CD8-positive, alpha-beta memory T cell (primary cell): ENCODE measurements at places on chromosomes 16 and 17. TPM values are rescaled to one million over a fixed set of nuclear protein-coding genes. Genes with fewer than 3 reads are reported as not detected.

- peak overlapping the region; percentile 90 for H3K27ac ChIP-seq
- H3K4me1 ChIP-seq: peaks cover 28% of the 10 kb centered on the region
- peaks cover 36% of the 10 kb centered on the region for H3K36me3 ChIP-seq
- H3K4me3 ChIP-seq: peak overlapping the region; percentile 92
- no peak for DNase-seq
Observed at GRCh38 chr16:85800321-85800669, 800 bp downstream of the COX4I1 start.

GRCh38 chr17:16435925-16436886 lies 20.8 kb downstream of the TRPV2 start:
- peaks cover 20% of the 10 kb centered on the region for H3K4me1 ChIP-seq
- no peaks in the 10 kb centered on the region for H3K27me3 ChIP-seq
- H3K4me3 ChIP-seq: no peak overlapping the region
- no peak for DNase-seq

DNA sequence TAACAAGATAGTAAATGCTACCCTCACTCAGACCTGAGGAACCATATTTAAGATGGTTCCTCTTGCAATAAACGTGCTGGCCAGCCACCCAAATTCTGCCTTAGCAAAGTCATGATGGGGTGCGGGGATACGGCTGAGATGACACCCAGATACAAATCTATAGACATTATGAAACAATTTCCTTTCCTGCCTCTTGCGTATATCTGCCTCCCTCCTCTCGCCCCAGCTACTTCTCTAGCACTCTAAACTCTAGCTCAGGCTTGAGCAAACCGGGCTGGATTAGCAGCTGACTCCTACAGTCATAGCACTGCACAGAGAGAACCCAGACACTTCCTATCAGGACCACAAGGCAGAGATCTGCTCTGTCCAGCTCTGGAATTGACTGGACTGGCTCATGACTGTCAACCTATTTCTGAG lies 22.3 kb downstream of the CD300LF start:
- H3K4me1 ChIP-seq: no peaks in the 10 kb centered on the region
- DNase-seq: no peak
- H3K4me3 ChIP-seq: no peak overlapping the region
- no peaks in the 10 kb centered on the region for H3K27me3 ChIP-seq
- no peak overlapping the region for H3K27ac ChIP-seq

- DNase-seq: no peak
- no peaks in the 10 kb centered on the region for H3K36me3 ChIP-seq
- no peaks in the 10 kb centered on the region for H3K27me3 ChIP-seq
- no peaks in the 10 kb centered on the region for H3K4me1 ChIP-seq
Observed at GRCh38 chr16:74099530-74099929, 197.1 kb upstream of the PSMD7 start.

DNA sequence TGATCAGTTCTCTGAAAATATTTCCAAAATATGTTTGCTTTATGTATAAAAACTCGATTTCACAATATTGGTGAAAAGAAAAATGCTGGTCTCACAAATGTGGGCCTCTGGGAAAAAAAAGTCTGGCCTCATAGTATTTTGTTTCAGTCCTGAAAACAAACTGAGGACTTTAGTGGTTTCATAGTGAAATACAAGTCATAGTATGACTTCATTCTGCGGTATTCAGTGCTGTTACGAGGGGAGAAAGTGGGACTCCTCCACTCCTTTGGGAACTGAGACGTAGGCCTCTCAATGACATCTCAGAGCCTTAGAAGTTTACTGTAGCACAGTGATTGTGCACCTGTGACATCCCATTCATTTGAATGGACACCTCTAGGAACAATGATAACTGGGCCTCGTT lies 56.0 kb downstream of the CYB561 start:
- H3K27me3 ChIP-seq: no peaks in the 10 kb centered on the region
- H3K4me3 ChIP-seq: no peak overlapping the region
- H3K27ac ChIP-seq: no peak overlapping the region

Gene COL1A1
- total RNA-seq: 0.39 TPM

Gene PPL
- not detected for total RNA-seq

Gene CCL8
- not detected for total RNA-seq

DNA sequence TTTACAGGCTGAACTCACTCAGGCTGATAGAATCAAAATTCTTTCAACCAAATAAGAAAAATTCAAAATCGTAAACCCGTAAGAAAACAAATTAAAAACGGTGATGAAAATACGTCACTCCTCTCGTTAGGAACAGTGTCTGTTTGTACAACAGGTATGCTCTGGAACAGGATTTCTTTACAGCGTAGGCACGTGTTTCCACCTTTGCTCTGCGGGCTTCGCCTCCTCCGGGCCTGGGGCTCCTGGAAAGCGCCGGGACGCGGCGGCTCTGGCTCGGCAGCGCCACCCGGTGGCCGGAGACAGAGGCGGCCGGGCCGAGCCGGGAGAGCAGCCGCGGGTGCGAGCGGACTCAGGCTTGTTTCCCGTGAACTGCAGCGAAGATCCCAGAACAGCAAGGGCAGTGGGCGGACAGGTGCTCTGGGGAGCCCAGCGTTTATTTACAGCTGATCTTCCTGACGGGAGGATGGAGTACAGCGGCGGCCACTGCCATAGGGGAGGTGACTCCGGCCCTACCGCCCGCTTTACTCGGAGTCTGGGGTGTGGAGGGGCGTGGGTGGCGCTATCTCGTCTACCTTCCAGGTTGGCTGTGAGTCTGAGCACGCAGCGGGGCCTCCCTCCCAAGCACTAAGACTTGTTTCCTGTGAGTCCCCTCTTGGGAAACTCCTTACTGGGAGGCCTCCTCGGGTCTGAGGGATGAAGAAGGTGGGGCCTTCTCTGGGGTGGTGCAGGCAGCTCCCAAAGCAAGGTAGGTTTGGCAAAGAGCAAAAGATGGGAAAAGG lies 40.5 kb upstream of the ATP2A3 start:
- no peak overlapping the region for H3K4me3 ChIP-seq
- H3K27ac ChIP-seq: no peak overlapping the region
- peaks cover 6% of the 10 kb centered on the region for H3K4me1 ChIP-seq
- H3K36me3 ChIP-seq: peaks cover 30% of the 10 kb centered on the region
- peak; percentile 63 for DNase-seq

Gene CLDN6
- total RNA-seq: not detected

DNA sequence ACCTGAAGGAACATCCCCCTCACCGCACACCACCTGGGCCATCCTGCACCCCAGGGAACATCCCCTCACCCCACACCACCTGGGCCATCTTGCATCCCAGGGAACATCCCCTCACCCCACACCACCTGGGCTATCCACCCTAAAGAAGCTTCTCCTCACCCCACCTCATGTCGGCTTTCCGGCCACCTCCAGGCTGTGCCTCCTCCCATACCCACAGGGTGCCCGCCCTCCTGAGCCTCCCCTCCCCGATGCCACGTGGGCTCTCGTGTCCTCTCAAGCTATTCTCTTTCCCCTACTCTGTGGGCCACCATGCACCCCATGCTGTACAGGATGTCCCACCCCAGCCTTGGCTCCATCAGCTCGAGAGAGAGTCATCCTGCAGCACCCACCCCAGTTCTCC lies 18.0 kb downstream of the MYLK3 start:
- no peaks in the 10 kb centered on the region for H3K27me3 ChIP-seq
- H3K36me3 ChIP-seq: no peaks in the 10 kb centered on the region
- H3K27ac ChIP-seq: no peak overlapping the region
- no peaks in the 10 kb centered on the region for H3K4me1 ChIP-seq
- no peak overlapping the region for H3K4me3 ChIP-seq
- DNase-seq: no peak

DNA sequence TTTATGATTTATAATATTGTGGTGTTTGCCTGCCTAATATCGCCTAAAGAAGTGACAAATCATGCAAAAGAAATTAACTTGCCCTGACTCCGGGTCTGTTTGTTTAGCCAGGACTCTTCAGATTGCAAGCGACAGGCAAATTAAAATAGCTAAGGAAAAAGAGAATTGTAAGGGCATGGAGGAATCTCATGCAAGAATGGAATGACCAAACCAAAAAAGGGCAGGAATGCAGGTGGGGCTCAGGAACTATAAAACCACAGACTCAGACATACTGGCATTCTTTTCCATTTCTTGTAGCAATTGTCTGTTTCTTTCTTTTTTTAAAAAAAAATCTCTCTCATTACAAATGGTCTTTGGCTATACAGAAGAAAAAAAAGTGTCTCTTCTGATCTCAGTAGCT lies 188.1 kb upstream of the XYLT1 start:
- H3K4me1 ChIP-seq: no peaks in the 10 kb centered on the region
- no peak overlapping the region for H3K4me3 ChIP-seq
- DNase-seq: no peak
- H3K36me3 ChIP-seq: no peaks in the 10 kb centered on the region

DNA sequence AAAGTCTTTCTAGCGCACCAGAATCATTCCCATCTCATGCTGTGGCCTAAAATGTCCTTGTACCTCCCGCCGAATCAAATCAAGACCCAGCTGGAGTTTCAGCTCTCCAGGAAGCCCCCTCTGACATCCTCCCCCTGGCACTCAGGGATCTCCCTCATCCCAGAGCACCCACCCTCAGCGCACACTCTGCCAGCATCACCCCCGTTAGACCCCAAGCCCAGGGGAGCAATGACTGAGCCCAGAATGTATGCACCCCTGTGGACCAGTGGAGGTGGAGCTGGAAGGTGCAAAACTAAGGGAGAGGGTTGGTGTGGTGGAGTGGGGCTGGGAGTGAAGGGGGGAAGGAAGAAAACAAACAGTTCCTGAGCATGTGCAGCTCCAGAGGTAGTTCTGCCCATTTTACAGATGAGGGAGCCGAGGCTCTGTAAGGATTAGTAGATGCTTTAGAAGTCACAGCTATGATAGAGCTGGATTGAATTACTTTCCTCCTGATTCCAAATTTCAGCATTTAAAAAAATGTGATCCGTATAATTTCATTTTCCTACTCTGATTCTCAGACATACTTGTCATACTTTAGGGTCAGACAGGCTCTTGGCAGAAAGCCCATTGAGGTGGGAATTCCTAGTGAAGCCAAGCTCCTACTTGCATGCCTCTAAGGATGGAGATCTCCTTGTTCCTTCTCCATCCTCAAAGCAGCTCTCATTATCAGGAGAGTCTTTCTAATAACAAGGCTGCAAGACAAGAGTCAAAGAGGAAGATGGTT lies 242.7 kb downstream of the KATNIP start:
- H3K36me3 ChIP-seq: no peaks in the 10 kb centered on the region
- H3K4me1 ChIP-seq: no peaks in the 10 kb centered on the region
- no peak overlapping the region for H3K4me3 ChIP-seq
- H3K27ac ChIP-seq: no peak overlapping the region

DNA sequence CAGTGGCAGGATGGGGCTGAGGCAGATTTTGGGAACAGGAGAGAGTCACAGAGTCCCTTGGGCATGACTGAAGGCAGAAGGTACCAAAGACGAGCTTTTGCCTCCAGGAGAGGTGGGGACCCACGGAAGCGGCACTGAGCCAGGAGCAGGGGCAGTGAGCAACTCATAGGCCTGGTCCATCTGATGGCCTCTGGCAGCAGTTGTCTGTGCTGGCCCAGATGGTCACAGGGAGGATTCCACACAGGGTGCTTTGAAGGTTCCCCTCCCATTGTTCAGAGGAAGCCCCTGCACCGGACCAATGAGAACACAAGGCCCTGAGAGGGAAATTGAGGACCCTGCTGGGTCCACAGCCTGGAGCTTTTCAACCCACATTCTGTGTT lies 360.3 kb upstream of the TNRC6C start:
- no peaks in the 10 kb centered on the region for H3K27me3 ChIP-seq
- DNase-seq: no peak
- H3K4me1 ChIP-seq: no peaks in the 10 kb centered on the region
- no peaks in the 10 kb centered on the region for H3K36me3 ChIP-seq
- no peak overlapping the region for H3K27ac ChIP-seq
- H3K4me3 ChIP-seq: no peak overlapping the region
